ENCODE measurements at places on chromosomes 1 and 21.

DNA sequence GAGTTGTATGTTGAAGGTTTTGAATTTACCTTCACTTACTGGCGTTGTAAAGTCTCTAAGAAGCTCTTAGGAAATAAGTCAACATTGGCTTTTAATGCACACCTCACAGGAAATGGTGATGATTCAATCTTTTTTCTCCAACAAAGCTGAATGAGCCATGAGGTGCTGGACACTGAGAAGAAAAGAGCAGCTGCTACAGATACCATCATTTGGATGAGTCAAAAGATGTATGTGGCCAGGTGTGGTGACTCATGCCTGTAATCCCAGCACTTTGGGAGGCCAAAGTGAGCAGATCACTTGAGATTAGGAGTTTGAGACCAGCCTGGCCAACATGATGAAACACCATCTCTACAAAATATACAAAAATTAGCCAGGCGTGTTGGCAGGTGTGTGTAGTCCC is 3.3 kb upstream of the IL23R start:
- no peak for DNase-seq

DNA sequence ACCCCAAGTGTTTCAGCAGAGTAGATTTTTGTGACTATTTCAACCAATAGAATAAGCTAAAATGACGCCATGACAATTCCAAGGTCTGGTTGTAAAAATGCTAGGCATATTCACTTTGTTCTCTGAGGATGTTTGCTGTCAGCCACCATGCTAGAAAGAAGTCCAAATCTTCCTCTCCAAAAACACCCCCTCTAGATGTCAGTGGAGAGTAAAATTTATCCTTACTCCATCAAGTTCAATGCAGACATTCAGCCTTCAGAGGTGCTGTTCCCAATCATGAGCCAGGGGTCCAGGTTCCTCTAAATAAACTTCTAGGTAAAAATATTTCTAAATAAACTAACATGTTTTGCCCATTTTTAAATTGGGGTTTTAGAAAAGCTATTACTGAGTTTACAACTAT is 395.4 kb upstream of the ADAMTS5 start:
- DNase-seq, result no peak

DNA sequence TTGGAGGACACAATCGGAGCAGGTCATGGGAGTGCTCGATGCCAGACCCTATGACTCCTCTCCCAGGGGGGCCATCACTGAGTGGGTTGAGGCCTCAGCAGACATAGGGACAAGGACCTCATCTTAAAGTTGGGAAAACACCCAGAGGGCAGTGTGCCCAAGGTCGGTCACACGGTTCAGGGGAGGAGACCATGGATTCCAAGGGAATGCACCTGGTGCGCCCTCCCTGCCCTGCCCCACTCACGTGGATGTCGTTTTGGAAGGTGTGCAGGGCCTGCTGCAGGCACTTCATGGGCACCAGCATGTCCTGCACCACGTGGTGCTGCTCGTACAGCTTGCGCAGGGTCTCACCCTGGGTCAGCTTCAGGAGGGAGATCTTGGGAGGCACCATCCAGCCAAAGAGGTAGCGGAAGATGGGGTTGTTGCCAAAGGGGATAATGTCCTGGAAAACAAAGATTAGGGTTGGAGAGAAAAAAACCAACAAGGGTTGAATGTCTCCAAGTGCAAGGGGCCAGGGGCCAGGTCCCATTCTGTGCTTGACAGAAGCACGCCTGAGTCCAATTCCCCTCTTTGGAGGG is 33.1 kb downstream of the DHCR24 start:
- DNase-seq, result no peak

DNA sequence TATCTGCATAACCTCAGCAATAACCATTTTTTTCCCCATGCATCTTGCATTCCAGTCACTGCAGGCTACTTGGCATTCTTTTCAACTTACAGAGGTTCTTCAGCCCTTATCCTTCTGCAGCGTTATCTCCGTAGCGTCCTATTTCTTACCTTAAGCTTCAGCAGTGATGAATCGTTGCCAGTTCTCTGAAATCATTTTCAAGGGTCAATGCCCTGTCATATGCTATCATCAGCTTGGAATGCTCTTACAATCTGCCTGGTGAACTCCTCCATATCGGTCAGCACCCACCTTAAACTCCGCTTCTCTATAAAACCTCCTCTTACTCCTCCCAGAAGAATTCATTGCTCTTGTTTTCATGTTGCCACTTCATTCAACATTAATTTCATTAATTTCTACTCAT is 105.1 kb upstream of the DPH5 start:
- DNase-seq, result no peak

DNA sequence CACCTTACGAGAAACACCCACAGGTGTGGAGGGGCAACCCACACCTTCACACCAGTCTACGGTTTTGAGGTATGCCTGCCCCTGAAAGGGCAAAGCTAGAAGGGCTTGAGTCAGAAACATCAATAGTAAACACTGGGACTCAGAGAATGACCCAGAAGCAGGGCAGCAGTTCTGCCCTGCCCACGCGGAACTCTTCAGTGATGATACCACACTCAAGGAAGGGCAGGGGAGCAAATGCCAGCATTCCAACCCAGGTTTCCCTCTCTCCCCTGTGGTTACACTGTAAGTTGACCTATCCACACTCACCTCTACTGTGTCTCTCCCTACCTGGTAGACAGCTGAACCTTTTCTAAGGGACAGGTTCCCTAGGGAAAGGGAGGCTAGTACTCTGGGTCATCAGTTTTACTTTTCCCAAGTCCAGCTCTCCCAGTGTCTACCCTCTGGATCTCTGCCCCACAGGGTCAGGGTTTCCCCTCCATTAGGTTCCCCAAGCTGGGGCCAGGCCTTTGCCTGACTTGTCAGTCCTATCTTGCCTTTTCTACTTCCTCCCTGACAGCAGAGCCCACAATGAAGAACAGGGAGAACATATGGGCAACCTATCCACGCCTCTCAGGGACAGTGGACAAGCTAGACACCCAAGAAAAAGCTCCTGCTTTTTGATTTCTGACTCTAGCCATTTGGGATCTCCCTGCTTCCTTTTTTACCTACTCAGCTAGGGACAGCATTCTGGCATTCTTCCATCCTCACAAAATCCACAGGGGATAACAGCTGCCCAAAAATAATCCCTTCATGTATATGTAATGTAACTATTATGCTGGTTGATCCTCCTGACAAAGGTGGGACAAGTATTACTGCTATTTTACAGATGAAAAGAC is 3.0 kb downstream of the F11R start:
- no peak for DNase-seq

GRCh38 chr21:29007810-29008209 is 11.3 kb downstream of the RWDD2B start:
- no peak for DNase-seq

- no peak for DNase-seq
These were observed 335.7 kb upstream of the NCAM2 start for GRCh38 chr21:20662514-20662913.

GRCh38 chr1:248631354-248632008 is 3.4 kb downstream of the OR2T11 start:
- no peak for DNase-seq

DNA sequence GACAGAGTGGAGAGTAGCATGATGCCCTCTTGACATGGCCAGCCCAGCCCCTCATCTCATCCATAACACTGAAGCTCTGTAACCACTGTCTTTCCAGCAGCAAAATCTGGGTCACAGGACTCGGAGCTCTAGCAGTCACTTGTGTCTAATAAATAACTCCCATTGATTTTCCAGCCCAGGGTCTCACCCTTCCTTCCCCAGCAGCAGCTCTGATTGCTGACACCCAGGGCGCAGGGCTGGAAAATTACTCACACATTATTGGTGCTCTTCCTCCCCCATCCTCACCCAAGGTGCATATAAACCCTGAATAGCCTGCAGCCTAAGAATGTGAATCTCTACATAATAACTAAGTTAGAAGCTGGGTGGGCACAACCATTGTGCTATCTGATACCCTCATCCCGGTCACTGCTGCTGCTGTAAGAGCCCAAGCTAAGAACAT is 21.1 kb upstream of the OR10J5 start:
- no peak for DNase-seq

GRCh38 chr21:14685568-14685967 is 139.5 kb upstream of the SAMSN1 start:
- DNase-seq, result no peak

DNA sequence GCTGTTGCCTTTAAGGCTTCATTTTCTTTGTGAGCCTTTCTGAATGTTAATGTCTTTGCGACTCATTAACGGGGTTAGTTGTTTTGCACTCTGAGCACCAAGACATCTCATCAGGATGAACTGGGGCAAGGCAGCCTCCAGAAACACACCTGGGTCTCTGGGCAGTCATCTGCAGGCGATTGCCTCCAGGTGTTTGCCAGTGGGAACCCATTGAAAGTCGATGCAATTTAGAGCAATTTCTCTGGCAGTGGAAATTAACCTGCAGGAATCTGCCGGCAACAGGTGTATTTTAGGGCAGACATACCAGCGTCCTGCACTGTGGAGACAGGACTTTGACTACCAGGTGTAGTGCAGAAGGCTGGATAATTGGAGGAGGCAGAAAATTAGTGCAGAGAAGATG is 661.0 kb upstream of the PTBP2 start:
- peak; percentile 18 for DNase-seq

GRCh38 chr1:75097654-75098053 is 36.5 kb upstream of the LHX8 start:
- DNase-seq, result no peak

DNA sequence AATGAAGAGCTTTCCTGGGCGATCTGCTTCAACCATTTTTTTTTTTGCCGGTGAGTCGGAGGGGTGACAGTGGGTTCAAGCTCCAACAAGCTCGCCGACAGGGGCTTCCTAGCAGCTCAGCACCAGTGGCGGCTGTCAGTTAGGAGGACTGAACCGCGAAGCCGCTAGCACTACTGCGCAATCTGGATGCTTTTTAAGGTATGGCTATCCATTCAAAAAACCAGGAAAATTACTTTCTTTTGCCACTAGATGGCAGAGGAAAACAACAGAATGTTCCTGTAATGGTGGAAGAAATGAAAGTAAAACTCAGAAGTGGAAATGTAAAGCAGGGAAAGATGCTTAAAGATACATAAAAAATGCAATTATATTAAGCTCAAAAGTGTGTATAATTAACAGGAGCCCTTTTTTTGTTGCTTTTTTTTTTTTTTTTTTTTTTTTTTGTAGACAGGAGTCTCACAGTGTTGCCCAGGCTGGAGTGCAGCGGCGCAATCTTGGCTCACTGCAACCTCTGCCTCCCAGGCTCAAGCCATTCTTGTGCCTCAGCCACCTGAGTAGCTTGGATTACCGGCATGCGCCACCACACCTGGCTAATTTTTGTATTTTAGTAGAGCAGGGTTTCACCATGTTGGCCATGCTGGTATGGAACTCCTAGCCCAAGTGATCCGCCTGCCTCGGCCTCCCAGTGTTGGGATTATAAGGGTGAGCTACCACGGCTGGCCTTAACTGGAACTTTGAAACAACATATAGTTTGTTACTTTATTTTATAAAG is 8.5 kb downstream of the KYAT3 start:
- peak; percentile 38 for DNase-seq

GRCh38 chr1:234734412-234734835 is 124.4 kb upstream of the IRF2BP2 start:
- no peak for DNase-seq

GRCh38 chr1:183365093-183365492 is 53.1 kb downstream of the NMNAT2 start:
- DNase-seq, result no peak

GRCh38 chr1:245172829-245173228 is 18.0 kb downstream of the KIF26B start:
- DNase-seq, result no peak

GRCh38 chr1:12600335-12600734 is 17.7 kb downstream of the DHRS3 start:
- peak; percentile 21 for DNase-seq

DNA sequence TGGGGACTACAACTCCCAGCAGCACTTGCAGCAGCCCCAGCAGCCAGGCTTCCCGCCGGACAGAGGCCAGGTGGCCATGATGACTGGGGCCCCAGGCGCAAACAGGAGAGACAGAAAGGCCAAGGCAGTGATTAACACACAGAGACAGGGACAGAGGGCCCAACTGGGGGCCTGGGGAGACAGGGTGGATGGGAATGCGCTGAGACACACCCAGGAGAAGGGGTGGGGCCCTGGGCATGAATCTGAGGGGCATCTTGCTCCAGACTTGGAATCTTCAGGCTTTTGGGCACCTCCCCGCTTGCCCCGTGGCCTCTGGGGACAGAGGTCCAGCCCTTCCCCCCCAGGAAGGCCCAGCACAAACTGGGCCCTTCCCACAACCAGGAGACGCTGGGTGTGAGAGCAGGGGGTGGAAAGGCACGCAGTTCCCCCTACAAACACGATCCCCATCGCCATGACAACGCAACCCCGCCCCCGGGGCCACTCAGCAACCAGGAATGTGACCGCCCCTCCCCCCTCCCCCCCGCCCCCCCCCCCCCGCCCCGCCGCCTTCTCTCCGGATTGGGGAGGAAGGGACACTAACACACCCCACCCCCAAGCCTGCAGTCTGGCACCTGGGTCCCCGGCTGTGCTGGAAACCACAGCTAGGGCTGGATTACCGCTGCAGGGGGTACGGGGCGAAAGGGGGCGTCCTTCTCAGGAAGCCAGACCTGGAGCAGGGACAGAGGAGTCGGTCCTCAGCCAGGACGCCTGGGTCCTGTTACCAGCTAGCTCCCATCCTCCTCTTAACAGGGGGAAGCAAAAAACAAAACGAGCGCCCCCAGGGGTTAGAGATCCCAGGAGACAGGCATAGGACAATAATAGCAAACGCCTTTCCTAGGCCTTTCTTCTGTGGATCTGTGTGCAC is 4.5 kb downstream of the HDGF start:
- DNase-seq, result peak; percentile 97

GRCh38 chr1:208438112-208438699 is 194.0 kb upstream of the PLXNA2 start:
- DNase-seq, result no peak

- no peak for DNase-seq
These were observed 40.5 kb downstream of the MRPS6 start for GRCh38 chr21:34113842-34114241.

DNA sequence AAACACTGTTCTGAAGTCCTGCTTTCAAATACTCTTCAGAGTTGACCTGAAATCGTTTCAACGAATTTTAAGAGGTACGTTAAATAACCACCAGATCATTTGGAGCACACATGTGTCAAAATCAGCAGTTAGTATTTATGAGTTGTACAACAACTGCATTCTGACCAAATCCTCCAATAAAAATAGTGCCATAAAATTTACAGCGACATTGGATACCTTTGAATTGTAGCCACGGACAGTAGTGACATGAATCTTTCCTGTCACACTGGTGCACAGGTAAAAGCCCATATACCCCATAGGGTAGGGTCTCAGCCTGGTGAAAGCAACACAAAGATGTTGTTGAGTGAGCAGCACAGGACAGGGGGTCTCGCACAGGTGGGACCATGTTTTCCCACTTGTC is 121.5 kb downstream of the CLIC6 start:
- no peak for DNase-seq

DNA sequence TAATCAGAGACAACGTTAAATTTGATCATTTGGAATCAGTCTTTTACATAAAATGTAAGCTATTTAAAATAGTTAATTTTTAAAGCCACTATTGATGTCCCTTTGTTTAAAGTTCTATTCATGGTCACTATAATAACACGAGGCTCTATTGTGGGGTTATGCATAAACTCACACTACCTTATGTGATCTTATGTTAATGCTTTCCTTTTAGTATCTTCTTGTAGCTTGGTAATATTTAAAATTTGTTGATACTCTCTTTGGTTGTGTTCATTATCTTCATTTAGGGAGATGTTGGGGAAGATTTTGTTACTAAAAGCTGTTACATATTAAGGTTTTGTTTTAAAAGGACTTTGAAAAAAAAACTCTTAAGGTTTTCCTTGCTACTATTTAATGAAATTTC is 1.2 kb downstream of the B3GALT2 start:
- DNase-seq, result no peak

- DNase-seq, result no peak
These were observed 15.3 kb downstream of the MAN1C1 start for GRCh38 chr1:25631750-25632485.
